SW 1271 (cell line): ENCODE measurements at places on chromosomes 2 and 18.

- DNase-seq: no peak
Measured at GRCh38 chr18:35707674-35708073, 126.1 kb downstream of the GALNT1 start.

GRCh38 chr2:174841936-174842335 is 77.7 kb upstream of the CHRNA1 start:
- no peak for DNase-seq

DNA sequence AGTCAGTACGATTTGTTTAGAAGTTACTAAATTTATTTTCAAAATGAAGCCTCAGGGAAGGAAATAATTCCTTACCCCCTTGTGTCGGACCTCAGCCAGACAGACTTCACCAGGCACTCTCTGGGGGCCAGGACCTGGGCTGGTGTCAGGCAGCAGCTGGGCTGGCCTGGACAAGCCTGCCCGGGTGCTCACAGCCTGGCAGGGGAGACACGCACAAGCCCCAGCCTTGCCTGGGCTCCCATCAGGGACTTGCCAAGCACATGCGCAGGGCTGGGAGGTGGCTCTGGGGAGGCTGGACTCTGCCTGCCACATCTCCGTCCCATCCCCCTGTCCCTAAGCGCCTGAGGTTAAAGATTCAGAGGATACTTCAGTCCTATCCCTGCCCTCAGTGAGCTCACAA is 56.8 kb upstream of the HS6ST1 start:
- no peak for DNase-seq

DNA sequence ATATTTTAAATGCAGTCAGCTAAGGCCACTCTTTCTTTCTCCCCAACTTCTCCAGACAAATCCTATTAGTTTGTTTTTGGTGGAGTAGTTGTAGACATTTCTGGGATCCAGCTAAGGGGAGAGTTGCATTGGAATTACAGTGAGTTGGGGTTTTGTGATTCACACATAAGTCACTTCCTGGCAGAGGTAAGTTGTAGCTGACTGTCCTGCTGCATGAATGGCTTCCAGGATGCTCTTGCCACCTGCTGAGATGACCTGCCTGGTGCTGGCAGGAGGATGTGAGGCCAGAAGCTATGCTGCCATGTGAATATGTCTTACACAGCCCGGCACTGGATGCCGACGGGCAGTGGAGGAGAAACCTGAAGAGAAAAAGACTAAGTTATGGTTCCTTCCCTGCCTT is 243.7 kb downstream of the TDRD15 start:
- DNase-seq: peak; percentile 74

GRCh38 chr2:60612033-60612432 is 58.6 kb upstream of the BCL11A start:
- DNase-seq: no peak

DNA sequence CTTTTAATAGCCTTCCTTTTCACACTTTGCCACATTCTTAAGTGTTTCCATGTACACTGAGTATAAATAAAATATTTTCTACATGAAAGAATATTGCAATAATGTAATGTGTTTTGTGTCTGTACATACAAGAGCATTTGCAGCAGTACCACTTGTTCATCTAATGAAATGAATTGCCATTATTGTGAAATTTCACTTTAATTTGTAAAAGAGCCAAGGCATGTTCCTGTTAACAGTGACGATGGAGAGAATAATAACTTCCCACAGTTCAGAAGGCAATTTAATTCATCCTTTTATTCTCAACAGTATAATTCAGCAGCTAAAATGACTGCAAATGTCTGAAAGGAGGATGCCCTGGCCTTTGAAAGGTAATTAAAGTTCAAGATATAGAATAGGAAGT is 853.9 kb downstream of the LRRTM4 start:
- no peak for DNase-seq

- DNase-seq: no peak
Measured at GRCh38 chr2:85156619-85157018, 23.4 kb downstream of the TCF7L1 start.

GRCh38 chr18:37251679-37252078 is 313.9 kb downstream of the CELF4 start:
- DNase-seq: no peak

- no peak for DNase-seq
Measured at GRCh38 chr18:36582988-36583745, 245.6 kb downstream of the TPGS2 start.

GRCh38 chr2:23381084-23381483 is 3.9 kb upstream of the KLHL29 start:
- peak; percentile 95 for DNase-seq

DNA sequence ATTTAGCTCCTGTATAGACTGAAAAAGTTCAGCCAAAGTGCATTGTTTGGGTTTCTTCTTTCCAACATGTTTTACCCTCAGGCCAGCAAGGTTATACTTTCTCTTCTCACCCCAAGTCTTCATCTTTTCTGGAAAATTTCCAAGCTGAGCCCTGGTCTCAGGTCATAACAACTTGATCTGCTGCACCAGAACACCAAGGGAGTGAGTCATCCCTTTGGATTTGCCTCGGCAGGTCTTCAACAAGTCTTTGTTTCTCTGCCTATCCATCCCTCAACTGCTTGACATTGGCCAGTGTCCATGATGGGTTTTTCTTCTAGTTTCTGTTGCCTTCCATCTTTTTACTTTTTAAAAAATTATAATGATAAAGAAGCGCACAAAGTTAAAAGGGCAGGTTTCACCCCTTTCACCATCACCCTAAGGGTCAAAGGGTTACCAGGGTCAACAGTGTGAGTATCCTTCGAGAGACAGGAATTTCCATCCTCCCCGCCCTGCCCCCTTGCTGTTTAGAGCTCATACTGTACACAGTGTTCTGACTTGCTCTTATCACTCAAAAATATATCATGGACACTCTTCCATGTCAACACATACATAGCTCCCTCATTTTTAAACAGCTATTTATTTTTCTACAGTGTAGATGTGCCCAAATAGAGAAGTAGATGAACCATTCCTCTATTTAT is 5.7 kb upstream of the SPATS2L start:
- no peak for DNase-seq

DNA sequence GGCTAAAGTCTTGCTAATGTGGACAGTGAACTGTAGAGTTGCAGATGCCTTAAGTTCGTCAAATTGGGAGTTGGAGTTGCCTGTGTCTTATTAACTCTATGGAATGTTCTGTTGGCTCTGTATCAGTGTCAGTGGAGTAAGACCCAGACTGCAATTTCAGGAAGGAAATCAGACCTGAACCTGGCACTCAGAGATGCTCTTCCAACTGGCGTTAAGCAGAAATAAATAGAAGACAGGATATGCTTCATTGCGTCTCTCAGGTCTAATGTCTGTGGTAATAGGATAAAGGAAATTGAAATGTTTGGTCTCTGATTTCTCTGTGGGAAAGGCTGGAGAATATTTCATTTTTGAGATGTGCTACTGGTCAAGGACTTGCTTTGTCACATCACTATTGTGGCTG is 846.7 kb upstream of the ID2 start:
- no peak for DNase-seq

DNA sequence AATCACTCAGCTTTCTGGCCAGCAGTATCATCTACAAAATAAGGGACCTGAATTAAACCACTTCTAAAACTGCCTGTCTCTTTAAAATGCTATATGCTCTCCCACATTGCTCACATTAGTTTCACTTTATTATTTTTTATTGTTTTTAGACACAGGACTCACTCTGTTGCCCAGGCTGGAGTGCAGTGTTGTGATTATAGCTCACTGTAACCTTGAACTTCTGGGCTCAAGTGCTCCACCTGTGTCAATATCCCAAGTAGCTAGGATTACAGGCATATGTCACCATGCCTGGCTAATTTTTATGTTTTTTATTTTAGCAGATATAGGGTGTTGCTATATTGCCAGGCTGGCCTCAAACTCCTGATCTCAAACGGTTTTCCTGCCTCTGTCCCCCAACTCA is 591.3 kb upstream of the ZNF804A start:
- DNase-seq: no peak

DNA sequence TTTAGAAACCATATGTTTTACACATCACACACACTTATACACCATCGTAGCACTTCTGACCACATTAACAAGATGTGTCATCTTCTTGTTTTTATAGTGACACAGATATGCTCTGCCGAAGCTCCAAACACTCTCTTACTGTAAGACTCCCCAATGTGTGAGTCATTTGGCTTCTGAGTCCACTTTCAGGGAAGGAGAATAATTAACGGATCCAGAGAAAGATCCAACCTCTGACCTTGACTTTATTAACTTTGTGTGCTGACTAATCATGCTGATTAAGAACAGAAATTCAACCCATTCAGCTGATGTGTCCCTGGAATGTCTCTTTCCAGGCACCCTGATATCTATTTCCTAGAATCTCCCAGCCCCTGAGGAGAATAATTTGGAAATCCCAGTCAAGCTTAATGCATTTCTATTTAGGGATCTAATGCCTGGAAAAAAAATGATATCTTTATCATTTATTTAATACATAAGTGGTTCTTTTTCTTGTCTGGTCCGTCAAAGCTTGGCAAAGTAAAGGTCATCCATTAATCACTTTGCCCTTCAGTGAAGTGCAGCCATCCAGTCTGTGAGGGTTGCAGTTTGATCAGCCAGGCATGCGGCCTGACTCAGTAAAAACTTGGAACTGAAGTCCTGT is 615.8 kb upstream of the SYT4 start:
- DNase-seq: no peak

GRCh38 chr2:140770645-140771044 is 1360.2 kb downstream of the LRP1B start:
- no peak for DNase-seq

DNA sequence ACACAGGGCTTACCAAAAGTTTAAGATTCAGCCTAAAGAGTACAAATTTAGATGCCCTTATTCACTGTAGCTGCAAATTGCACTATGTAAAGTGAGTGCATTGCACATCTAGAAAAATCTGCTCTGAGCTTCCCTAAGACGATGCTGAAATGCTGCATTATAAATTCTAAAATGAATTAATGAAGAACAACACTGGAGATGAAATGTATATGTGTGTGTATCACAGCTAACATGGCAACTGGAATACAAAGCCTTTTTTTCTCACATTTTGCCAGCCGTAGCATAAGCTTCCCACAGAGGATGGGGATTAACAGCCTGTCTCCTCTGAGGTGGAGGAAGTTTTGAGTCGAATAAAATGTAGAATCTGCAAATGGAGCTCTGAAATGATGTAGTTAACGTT is 338.3 kb upstream of the ZEB2 start:
- DNase-seq: no peak

- no peak for DNase-seq
Measured at GRCh38 chr18:79497638-79498081, 101.9 kb downstream of the NFATC1 start.

DNA sequence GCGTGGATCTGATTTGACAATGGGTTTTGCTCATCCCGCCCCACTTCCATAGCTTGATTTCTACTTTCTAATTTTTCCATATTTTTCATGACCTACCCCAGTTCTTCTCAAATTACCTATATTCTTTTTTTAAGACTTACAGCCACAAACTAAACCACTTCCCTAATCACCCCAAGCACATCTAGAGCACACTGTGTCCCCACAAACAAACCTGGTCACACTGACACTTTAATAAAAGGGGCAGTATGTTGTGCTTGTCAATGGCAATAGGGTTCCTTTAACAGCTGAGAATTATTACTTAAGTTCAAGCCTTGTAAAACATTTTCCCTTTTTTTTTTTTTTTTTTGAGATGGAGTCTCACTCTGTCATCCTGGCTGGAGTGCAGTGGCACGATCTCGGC is 47.1 kb downstream of the MREG start:
- DNase-seq: no peak

DNA sequence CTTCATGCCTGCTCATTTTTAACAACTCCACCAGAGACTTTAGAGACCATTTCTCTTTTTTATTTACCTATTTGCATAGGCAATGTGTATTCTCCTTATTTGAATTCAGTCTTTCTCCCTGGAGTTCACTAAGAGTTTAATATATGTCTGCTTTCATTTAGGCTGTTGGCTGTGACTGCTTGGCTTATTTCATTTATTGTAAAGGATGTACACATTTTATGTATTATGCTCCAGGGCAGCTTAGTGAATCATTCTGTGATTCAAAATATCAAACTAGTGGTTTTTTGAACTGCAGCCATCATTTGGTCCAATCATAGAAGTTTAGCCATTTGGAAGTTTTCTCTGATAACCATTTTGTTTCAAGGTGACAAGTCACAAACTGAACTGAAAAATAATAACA is 229.6 kb downstream of the LPIN1 start:
- no peak for DNase-seq

- DNase-seq: no peak
Measured at GRCh38 chr2:155633887-155634570, 698.5 kb downstream of the NR4A2 start.
